ENCODE measurements at places on chromosomes 5 and 9.

DNA sequence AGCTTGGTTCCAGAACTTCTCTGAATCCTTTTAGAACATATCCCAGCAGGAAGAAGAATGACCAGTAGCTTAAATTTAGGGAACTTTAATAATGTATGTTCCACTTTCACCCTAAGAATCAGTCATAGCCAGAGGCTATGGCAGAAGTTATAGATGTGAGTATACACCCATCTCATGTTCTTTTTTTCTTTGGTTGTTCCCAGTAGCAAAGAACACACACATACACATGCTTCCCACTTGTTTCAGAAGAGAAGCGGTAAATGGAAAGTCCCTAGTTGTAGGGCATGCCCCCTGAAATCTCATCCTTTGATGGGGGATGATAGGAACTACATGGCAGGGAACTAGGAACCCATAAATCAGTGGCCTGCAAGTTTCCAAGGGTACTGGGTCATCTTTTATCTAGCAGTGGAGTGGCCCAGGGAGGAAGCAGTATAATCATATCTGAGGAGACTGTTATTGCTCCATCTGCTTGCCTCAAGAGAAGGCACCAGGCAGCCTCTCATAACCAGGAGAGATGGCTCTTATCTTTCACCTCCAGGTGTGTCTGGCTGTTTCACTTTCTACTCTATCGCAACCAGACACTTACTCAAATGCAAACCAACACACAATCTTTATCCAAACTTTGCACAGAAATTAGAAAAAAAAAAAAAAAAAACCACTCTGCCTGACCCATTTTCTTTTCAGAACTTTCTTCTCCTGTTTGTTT is 109.5 kb downstream of the SNCAIP start:
- DNase-seq: no peak

DNA sequence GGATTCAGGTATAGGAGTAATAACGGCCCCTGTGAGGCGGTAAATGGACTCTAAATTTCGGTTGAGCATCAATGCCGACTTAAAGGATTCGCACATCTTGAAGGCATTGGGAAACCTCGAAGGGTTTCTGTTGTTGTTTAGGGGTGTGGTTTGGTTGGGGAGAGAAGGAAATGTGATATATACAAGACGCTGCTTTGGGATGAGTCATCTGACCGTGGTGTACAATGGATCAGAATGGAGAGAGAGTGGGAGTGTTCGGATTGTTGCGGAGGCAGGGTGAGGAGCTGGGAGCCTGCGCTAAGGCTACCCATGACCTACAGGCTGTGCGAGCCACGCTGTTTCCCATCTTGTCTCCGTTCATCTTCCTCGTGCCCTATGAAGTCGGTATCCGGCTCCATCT is 60.4 kb upstream of the ERCC6L2 start:
- DNase-seq: no peak

DNA sequence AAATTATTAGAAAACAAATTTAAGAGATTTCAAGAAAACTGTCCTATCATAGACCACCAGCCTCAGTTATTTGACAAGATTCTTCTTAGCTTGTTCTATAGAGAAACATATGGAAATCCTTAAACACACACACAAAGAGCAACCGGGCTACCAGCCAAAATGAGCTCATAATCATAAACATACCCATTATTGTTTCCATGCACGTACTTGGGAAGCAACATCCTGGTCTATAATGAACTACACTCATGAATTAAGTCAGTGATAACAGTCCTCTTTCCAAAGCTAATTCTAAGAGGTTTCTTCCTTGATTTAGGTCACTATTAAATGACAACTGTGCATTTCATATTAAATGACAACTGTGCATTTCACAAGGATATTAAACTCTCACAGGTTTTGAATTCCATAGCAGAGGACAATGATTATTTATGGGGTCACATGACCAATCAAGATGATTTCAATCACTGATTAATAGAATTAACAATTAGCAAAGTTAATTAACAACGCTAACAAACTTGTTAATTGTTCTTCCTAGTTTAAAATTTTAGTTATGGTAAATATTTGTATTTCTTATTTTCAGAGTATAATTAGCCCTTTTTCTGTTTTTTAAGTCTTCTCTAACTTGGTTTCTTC is 77.0 kb downstream of the OXCT1 start:
- no peak for DNase-seq

GRCh38 chr5:31036411-31036810 is 157.1 kb upstream of the CDH6 start:
- no peak for DNase-seq

DNA sequence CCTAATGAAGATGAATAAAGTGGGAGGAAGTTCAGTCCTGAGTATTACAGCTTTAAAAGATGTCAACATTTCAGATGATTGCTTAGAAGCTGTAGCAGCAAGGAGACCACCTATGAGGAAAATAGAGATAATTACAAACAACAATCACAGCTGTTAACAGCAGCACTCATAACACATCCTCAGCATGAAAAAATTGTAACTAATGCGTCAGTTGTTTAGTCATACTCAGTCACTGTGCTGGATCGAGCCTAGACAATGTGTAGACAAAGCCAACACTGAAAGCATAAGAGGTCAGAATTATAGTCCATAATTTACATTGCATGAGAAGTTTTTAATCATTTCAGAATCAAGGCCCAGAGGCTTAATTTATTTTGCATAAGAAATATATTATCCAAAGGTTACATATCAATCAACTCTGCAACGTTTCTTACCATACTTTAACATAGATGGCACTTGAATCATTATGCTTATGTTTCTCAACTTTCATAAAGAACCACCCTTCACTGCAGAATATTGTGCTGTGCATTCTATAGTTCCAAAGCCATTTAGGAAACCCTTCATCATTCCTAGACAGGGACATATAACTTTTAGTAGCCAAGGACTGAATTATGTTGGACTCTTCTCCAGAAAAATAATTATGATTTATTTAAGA is 60.2 kb upstream of the HAPLN1 start:
- no peak for DNase-seq

DNA sequence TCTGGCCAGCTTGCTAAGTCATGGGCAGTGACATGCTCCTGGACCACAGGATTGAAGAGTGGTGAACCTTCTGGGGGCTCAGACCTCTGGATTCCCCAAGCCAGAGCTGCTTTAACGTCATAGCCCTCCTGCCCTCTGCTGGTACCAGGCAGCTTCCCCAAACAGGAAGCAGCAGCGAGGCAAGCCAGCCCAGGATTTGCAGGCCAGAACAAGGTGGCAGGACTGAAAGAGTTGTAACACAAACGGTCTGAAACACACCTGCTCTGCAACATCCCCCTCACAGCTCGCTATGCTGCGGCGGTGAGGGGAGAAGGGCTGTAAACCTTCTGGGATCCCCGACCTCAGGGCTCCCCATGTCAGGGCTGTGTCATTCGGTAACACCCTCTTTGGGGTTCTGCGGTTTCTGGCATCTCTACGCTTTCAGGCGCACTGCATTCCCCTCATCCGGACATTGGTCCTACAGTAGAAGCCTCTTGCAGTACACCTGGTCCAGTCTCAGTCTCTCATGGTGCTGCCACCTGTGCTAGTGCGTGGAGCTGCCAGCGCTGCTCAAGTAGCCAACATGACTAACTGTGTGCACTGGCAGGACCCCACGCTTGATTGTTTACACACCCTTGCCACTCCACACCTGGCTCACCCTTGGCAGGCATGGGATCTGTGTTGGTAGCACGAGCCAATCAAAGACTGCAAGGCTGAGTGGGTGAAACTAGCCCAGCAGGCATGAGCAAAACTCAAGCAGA is 893.3 kb downstream of the PTPRD start:
- no peak for DNase-seq

- no peak for DNase-seq
Measured at GRCh38 chr5:82168294-82168693, 109.9 kb downstream of the RPS23 start.

- no peak for DNase-seq
Measured at GRCh38 chr5:93575461-93576414, 5.3 kb downstream of the NR2F1-AS1 start.

DNA sequence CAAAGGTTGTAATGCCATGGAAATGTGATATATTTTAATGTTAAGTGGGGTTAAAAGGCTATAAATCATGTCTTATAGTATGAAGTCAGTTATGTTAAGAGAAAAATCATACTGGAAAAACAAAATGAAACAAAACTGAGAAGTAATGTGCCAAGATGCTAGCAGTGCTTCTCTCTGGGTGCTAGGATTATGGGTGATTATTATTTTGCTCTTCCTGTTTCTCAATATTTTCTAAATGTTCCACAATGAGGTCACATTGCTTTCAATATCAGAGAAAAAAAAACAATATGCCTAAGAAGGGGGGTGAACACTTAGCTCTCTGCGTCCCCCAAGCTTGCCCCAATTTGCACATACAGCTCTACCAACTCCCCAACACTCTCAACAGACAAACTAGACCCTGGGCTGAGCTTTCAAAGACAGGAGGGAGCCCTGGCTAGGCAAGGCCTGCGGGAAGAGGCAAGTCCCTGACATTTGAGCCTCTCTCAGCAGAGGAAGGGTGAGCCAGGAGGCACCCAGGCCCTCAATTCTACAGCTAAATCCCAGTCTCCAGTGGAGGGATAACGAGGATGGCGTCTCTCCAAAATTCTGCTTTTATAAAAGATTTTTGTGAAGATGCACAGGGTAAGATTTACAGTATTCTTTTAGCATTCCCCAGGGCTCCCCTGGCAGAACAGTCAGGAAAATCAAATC is 24.4 kb downstream of the WHRN start:
- DNase-seq: no peak

GRCh38 chr5:5183189-5183699 is 43.1 kb downstream of the ADAMTS16 start:
- DNase-seq: no peak
